ENCODE measurements at places on chromosomes 7 and 10.

- no peak for DNase-seq
Observed at GRCh38 chr7:82442492-82443035, 1.0 kb downstream of the CACNA2D1 start.

DNA sequence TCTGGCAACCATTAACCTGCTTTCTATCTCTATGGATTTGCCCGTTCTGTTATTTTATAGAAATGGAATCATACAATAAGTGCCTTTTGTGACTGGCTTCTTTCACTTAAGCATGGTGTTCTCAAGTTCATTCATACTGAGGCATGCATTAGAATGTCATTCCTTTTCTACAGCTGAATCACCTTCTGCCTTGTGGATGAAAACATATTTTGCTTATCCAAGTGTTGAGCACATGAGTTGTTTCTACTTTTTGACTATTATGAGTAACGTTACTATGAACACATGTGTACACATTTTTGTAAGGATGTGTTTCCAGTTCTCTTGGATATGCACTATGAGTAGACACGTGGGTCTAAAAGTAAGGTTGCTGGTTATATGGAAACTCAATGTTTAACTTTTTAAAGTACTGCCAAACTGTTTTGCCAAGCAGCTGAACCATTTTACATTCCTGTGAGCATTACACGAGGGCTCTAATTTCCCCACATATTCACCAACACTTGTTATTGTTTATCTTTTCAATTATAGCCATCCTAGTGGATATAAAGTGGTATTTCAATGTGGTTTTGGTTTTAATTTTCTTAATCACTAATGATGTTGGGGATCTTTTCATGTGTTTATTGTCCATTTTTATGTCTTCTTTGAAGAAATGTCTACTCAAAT, 241.3 kb downstream of the FANK1 start:
- DNase-seq: no peak

DNA sequence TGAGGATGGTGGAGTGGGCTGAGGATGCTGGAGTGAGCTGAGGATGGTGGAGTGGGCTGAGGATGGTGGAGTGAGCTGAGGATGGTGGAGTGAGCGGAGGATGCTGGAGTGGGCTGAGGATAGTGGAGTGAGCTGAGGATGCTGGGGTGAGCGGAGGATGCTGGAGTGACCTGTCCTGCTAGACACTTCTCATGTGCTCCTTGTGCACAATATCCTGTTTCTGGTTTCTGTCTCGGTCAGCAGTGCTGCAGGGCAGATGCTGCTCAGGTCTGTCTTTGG, 29.2 kb downstream of the ANXA8 start:
- DNase-seq: no peak

- peak; percentile 41 for DNase-seq
Observed at GRCh38 chr7:107167483-107168232, 1.1 kb upstream of the HBP1 start.

DNA sequence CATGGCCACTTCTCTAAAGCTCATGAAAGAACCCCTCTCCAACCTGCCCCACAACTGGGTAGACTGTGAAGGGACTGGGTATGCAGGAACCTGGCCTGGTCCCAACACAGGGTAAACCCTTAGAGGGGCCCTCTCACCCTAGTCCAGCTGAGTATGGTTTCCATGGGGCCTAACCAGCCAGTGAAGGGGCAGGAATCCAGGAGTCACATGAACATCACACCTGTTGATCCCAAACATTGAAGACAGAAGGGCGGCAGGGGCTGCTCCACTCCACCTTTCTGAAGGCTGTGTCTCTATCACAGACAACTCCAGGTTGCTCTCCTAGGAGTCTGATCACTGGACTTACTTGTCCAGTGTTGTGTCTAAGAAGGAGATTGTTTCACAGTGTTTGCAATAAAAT, 30.8 kb downstream of the GRID1 start:
- no peak for DNase-seq

DNA sequence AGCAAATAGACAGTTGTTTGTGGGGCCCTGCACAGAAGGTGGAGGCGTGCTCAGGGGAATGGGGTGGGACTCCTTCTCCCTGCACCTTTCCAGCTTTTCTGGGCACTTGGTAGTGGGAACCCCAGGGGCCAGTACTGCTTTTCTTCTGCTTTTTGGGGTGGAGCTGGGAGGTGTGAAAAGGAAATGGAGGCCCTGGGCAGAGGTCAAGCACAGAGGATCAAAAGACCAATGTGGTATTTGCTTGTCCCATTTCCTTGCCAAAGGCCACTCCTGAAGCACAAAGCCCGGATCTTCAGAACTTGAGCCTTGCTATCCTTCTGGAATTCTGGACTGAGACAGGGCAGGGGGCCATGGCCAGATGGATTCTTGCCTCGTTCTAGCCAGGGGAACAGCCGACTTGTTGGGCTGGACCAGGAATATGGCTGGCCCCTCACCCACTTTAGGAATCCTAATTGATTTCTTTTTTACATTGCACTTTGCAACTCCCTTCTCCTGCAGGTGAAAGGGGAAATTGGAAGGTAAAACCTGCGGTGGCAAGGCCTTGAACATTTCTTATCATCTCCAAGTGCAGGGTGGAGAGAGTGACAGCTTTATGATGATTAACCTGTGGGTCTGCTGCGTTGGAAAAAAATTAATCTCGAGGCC, 26.5 kb downstream of the ADRA2A start:
- DNase-seq: no peak

GRCh38 chr7:120941064-120941463, 9.5 kb upstream of the ING3 start:
- DNase-seq: no peak

DNA sequence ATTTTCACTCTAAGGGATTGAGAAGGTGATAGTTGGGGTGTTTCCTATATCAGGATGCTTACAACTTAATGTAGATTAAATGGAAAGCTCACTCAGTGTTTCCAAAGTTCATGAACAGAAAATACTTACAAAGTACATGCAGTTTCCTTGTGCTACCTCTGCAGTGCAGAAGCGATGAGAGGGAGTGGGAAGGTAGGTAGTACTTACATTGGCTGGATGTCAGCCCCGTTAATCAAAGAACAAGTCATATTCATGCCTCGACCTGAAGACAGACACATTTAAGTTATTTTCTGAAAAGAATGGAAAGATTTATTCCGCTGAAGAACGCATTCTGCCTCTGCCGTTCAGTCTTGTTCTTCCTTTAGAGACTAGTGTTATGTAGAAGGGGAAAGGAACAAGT, 93.1 kb downstream of the ZMYND11 start:
- DNase-seq: no peak

DNA sequence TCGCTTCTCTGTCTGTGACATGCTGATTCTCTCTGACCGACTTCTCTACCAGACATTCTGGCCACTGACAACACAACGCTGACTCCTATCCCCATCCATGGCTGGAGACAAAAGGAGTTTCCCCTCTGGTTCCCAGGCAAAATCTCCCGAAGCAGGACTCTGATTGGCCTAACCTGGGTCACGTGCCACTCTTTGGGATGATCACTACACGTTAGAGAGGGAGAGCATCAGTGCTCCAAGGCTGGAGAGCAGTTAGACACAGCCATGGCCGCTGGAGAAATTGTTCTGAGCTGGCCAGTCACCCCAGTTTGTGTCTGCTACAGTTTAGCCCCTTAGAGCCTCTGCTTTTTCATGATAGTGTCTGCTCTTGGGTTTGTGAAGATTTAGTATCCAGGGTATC, 38.9 kb downstream of the ADAMTS14 start:
- DNase-seq: no peak

- no peak for DNase-seq
Observed at GRCh38 chr10:26524161-26524896, 86.2 kb downstream of the APBB1IP start.

DNA sequence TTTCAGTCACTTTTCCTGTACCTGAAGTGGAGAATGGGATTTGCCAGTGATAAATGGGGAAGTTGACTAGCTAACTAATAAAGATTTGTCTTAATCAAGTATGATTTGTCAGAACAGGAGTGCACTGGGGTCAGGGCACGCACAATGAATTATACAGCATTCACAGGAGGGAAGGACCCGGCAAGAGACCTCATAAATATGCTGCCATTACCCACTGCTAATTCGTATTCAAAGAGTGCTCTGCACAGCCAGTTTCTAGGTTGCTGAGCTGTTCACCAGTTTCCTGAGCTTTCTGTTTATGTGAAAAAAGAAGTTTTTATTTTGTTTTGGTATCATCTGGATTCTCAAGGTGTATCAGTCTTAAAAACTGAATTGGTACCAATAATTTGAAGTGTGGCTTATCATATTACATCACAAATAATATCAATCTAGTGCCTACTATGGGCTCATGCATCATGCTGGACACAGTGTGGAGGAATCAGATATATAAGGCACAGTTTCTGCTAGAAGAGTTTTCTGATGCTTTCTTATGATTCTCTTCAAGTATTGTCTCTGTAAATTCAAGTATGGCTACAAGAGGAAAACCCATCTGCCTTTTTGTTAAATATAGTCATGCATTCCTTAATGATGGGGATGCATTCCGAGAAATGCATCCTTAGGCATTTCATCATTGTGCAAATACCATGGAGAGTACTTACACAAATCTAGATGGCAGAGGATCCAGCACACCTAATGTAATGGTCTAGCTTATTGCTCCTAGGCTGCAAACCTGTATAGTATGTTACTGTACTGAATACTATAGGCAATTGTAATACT, 202.2 kb downstream of the VTI1A start:
- no peak for DNase-seq

DNA sequence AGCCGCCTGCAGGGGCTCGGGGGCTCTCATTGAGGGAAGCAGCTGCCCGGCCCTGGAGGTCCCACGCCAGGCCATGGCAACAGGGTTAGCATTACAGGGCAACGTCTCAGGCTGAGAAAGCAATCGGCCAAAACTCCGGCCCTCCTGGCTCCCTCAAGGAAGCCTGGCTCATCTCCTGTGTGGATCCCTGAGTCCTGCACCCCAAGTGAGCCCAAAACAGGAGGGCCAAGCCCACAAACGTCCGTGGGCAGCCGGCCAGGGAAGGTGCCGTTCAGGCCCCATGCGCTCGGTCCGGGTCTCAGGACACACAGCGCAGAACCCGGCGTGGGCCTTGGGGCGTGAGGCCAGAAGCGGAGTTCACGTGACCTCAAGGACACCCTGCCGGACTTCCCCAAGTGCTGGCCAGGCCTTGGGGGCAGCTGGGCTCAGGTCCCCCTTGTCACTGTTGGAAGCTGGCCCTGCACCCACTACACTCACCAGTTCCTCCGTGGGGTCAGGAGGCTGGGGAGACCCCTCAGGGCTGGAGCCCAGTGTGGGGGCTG, 8.0 kb upstream of the PWWP2B start:
- no peak for DNase-seq

DNA sequence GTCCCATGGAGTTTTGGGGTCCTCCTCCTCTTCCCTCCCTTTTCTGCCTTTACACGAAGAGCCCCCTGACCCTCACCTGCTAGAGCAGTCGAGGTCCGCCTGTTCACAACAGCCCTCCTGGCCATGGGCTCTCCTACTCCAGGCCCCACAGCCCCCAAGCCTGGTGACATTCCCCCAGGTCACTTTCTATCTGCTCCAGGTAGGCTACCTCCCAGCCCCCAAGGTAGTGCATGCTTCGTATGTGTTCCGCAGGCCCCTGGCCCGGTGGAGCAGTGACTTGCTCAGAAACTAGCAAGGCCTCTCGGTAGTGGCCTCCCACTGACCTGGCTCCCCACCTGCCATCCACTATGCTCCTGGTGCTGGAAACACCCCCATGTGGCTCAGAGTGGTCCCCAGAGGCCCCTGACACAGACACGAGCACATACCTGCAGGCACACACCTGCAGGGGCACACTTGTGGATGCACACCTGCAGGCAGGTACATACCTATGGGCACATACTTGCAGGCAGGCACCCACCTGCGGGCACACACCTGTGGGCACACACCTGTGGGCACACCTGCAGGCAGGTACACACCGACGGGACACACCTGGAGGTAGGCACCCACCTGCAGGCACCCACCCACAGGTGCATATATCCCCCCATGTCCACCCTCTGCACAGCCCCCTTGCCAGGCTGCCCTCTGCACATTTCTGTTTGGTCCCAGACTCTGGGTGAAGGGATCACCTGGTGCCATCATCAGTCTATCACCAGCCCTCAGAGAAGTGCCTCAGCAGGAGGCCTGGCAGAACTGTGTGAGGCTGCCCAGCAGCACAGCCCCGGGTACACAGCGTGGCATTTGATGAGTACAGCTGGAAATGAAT, 322.5 kb downstream of the PTPRN2 start:
- no peak for DNase-seq

DNA sequence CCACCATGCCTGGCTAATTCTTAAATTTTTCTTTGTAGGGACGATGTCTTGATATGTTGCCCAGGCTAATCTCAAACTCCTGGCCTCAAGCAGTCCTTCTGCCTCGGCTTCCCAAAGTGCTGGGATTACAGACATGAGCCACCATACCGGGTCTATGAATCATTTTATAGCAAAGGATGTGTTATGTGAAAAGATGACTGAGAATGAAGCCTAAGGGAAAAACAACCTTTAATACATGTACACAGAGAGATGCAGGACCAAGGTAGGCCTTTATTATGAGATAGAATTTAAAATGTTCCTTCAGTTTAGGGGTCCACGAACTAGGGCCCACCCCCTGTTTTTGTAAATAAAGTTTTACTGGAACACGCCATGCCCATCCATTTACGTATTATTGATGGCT, 41.0 kb downstream of the UBE2H start:
- DNase-seq: no peak

GRCh38 chr7:122528879-122529481, 169.9 kb downstream of the RNF133 start:
- no peak for DNase-seq
